ENCODE measurements at places on chromosomes 2 and 18. TPM values are rescaled to one million over a fixed set of nuclear protein-coding genes. Genes with fewer than 3 reads are reported as not detected.

DNA sequence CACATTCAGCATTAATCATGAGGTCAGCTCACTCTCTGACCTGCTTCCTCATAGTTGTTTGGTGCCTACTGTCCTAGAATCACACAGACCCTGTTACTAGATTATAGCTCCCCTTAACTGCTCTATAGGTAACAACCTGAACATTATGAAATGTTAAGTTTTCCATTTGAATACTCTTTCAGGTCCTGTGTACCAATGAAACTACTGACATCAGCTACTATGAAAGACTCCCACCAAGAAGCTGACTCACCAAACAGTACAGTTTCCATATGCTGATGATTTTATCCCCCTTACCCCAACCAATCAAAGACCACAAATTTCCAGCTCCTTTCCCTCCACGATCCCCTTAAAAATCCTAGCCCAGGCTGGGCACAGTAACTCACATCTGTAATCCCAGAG, 56.3 kb downstream of the SRBD1 start:
- DNase-seq, result no peak

The EHD3 gene
- polyA plus RNA-seq, result 3.6 TPM

The SGPP2 gene
- 1.4 TPM for polyA plus RNA-seq

DNA sequence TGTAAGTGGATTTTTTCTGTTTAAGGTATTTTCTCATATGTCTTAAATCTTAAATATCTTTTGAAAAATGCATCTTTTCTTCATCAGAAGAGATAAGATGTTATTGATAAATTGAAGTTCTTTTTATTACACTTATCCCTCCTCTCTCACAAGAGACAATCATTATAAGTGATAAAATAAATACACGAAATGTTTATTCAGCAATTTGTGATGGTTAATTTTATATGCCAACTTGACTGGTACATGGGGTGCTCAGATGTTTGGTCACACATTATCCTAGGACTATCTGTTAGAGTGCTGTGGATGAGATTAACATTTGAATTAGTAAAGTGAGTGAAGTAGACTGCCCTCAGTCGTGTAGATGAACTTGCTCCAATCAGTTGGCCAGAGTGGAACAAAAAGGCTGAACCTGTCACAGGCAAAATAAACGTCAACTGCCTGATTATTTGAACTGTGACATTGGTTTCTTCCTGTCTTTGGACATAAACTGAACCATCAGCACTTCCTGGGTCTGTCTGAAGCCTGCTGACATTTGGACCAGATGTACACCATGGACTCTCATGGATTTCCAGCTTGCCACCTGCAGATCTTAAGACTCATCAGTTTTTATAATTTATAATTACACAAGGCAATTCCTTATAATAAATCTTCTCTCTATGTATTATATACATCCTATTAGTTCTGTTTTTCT, 1126.7 kb downstream of the LRP1B start:
- no peak for DNase-seq

- no peak for DNase-seq
Measured at GRCh38 chr2:235901243-235901642, 266.9 kb downstream of the GBX2 start.

GRCh38 chr18:32846896-32847295, 74.1 kb upstream of the KLHL14 start:
- no peak for DNase-seq

The HOXD9 gene
- polyA plus RNA-seq, result 10.5 TPM

The CDKL4 gene
- 0.32 TPM for polyA plus RNA-seq
